Stimulated activated CD4-positive, alpha-beta T cell treated with anti-CD3 and anti-CD28 coated beads, Interleukin-1b, Interleukin-23, amount 100 ng/mL, for 4 hours (primary cell): ENCODE measurements at places on chromosomes 2 and 18.

DNA sequence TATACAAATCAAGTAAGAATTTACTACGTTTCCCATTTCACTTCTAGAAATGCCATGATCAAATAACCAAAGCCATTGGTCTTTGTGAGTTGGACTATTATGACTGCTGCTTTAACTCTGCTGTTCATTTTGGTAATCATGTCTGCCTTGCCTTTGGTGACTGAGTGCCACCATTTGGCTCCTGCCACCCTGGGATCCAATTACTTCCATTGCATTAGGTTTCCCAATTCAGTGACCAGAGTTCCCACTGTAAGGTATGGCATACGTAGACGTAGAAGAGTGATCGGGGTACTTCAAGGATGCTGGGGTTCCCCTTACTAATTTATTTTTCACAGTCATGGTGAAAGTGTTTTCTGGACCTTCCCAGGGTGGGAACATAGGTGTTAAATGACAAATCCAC is 90.1 kb downstream of the SPIRE1 start:
- DNase-seq: no peak

DNA sequence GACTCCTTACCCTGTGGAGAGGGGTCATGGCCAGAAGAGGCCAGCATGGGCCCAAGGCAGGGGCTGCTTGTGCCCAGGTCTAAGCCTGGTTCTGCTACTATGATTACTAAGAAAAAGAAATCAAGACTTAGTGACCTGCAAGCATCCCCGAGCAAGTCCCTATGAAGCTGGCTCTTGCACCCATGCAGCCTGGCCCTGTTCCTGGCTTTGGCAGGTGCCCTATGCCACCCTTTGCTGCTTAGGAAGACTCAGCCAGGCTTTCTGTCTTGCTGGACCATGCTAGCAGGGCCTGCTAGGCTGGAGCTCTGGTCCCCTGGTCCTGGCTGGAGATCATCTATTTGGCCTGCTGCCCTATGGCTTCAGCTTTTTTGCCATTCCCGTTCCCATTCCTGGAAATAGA is 309.4 kb upstream of the EPAS1 start:
- no peak for DNase-seq

- no peak for DNase-seq
These were observed 42.1 kb downstream of the GRHL1 start for GRCh38 chr2:9993488-9994165.

GRCh38 chr2:159153063-159153462 is 133.4 kb downstream of the WDSUB1 start:
- no peak for DNase-seq

GRCh38 chr18:3715231-3716080 is 265.5 kb downstream of the TGIF1 start:
- DNase-seq: no peak

DNA sequence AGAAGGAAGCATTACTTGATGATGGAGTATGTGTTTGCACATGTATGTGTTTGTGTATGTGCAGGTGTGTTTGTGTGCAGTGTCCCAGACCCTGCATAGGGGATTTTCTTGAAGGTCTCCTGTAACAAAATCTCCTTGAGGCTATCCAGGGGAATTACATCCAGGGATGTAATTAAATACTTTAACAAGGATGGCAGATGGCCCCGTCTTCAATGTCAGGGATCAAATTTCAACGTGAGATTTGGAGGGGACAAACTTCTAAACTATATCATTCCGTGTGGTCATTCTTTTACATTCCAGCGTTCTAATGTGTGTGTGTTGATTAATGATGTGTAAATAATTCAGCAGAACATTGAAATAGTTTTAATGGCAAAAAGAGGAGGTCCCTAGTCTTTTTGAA is 3.3 kb downstream of the UGT1A9 start:
- DNase-seq: no peak

DNA sequence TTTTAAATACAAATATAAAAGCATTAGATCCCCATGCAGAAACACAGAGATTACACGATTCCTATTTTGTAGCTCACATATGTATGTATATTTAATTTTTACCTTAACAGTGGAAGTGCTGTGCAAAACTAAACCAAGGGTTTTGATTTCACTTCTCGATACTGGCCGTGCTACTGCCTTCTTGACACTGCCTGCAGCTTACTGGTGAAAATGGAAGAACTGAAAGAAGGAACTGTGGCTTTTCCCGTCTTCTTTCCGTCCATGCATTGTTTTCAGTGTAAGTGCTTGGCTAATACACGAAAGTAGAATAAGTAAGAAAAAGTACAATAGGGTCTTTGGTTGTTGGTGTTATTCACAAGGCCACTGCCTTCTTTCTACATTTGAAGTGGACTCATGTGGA is 129.5 kb downstream of the NDUFA10 start:
- DNase-seq: no peak

- no peak for DNase-seq
These were observed 181.2 kb downstream of the ATAD2B start for GRCh38 chr2:23745726-23746105.

DNA sequence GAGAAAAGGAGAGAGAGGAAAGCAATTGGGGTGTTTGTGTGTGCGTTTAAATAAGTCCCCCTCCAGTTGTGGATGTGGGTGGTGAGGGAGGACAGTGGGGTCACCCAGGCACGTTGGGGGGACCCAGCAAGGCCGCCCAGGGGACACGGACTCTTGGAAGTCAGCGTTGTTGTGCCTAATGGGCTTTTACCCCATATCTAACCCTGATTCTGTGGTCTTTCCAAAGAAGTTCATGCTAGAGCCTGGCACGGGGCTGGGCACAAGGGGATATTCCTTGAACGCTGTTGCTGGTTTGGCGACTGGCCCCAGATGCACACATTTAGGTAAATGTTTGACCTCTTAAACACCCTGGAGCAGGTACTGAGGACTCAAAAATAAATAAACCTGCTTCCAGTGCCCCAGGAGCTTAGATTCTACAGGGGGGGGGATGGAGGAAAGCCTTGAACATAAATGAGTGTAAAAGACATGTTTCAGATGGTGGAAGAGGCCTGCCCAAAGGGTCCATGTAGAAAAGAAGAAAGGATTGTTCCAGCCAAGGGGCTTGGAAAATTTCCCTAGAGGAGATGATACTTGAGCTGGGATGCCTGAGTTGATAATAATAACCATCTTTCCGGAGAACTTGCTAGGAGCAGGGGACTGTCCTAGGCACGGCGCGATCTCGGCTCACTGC is 97.7 kb upstream of the SIX3 start:
- no peak for DNase-seq

DNA sequence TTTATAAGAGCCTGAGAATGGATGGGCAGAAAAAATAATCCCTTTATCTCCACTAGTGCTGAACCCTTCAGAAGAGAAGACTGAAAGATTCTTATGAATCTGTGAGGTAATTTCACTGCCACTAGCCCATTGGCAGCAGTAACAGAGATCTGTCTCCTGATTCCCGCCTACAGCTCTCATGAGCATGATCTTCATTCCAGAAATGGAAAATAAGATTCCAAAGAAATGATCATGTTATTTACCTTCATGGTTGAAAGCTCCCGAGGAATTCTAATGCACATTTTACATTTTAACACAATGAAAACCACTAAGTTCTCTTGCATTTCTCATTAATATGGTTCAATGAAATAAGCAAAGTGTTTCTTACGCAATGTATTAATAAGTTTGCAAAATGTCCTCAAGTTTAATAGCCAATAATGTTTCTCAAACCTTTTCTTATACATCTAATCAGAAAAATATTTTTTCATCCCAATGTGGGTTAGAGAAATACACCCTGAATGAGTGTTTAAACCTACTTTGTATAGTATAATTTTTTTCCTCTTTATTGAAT is 905.6 kb downstream of the TMEM182 start:
- DNase-seq: no peak

DNA sequence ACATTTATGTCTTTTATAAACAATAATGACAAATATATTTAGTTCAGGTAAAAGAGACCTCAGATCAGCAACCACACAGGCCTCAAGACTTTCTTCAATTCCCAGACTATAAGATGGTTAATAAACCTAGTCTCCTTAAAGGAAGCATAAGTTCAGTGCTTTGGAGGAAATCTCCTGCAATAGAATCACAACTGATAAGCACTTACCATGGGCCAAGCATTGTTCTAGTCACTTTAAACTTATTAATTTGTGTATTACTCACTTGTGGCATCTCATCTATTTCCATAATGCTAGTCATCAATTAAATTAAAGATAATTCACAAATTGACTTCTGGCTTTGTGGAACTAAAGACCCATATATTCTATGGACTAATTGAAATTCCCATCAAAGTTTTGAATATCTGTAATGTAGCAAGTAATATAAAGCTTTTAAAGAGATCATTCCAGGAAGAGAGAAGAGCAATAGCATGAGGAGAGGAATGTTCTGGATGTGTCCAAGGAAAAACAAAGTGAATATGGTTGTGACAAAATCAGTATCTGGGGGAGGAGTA is 42.2 kb downstream of the COL3A1 start:
- DNase-seq: no peak

GRCh38 chr18:23126376-23127056 is 8.8 kb upstream of the CABLES1 start:
- no peak for DNase-seq

- DNase-seq: no peak
These were observed 10.7 kb upstream of the IL1RL2 start for GRCh38 chr2:102176172-102176571.

DNA sequence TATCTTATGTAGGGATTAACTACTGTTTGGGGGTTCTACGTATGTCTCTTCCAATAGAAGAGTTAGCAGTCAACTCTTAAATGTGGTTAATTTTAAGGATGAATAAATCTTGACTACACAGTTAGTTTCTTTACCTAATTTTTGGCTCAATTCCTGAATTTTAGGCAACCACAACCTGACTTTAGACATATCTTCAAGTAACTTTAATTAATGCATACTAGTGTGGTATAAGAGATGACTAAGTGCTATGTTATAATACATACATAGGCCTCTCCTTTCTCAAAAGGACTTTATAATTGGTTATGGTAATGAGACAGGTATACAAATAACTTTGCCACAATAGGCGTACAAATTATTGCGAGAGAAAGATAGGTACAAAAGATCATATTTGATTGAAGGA is 312.0 kb downstream of the IRS1 start:
- no peak for DNase-seq

GRCh38 chr2:229646186-229646723 is 68.1 kb downstream of the DNER start:
- no peak for DNase-seq

GRCh38 chr2:238643400-238643907 is 204.4 kb upstream of the TWIST2 start:
- DNase-seq: no peak

DNA sequence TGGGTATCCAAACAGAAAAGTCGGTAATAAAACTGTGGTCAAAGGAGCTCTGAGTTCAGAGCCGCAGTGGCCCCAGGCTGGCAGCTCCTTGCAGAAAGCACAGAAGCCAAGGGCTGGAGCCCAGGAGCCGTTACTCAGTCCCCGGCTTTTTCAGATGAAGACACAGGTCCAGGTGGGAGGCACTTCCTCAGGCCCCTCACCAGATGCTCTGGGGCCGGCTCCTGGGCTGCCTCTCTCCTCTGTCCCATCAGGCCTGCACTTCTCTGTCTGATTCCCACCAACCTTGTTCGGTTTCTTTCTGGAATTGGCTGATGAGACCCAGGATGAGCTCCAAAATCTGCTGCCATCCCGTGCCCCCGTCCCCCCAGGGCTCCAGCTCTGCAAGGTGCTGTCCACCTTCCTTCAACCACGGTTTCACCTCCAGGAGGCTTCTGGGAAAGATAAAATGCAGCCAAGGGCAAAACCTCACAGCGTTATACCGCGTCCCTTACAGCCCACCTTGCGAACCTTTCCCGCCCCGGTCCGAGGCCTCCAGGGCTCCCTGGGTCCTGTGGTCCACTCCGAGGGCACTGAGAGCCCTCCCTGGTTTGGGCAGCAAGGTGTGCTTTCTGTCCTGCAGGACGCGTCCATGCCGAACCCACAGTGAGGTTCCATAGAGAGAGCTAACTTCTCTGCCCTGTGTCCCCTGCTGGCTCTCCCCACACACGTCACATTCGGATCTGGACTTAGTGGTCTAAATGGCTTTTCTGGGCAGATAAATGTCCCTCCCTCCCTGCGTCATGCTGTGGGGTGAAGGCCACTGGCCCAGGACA is 102.9 kb downstream of the TPO start:
- DNase-seq: no peak

DNA sequence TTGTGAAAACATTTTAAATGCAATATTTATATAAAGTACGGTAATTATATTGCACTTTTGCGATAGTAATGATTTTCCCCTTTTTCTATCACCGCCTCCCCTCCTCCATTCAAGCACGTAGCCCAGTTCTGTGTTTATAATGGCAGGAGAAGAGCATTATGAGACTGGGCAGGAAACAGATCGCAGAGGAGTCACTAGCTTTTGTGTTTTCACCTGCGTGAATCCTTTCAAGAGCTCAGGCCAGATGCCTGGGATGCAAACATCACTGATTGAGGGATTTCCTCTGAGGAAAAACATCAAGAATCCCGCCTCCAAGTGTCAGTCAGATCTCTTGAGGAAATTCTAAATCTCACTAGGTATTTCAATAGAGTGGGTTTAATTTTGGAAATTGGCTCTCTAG is 178.4 kb upstream of the FN1 start:
- no peak for DNase-seq

DNA sequence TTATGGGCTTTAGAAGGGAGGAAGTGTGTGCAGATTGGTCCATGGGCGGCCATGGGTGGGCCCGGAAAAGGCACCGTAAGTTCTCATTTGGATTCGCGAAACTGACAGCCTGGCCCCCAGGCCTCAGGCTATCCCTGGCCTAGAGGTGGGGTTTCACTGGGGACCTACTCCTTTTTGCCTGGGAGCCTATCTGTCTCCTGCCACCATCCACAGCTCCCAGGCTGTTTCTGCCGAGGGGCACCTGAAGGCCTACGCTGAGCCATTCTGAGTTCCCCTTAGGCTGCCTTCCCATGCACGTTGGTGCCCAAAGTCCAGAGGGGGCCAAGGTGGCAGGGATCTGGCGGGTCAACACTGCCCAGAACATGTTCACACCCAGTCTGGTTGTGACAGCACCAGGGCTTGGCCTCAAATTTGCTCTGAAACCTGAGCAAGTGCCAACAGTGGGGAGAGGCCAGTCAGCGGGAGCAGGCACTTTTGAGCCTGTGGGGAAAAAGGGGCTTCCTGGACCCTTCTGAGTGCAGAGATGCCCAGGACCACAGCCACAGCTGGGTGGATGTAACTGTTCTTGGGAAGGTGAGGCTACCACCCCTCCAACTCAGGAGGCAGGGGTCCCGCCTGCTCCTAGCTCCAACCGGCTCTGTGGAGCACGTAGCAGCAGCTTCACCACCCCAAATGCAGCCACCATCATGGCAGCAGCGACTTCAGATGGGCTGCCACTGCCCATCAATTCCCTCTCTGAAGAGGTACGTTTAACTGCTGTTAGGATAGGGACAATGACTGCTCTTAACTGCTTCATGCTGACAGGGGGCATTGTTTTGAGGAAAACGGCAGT is 73.6 kb upstream of the ZNF804A start:
- no peak for DNase-seq
